Testis (tissue), 5 donors: ENCODE measurements at places on chromosomes 2 and 18. TPM values are rescaled to one million over a fixed set of nuclear protein-coding genes. Genes with fewer than 3 reads are reported as not detected.

The FAM237A gene
- polyA plus RNA-seq = 3.7 TPM

The BCL11A gene
- polyA plus RNA-seq = 5.1 TPM

The DDX18 gene
- polyA plus RNA-seq = 31.1 TPM

The TUBB8B gene
- 5.7 TPM for polyA plus RNA-seq

The CFAP53 gene
- 72.8 TPM for polyA plus RNA-seq

The FEV gene
- polyA plus RNA-seq = not detected

The B3GNT7 gene
- polyA plus RNA-seq = 2.6 TPM

The CXCR1 gene
- 0.61 TPM for polyA plus RNA-seq

The ZAP70 gene
- polyA plus RNA-seq = 6.5 TPM

The VAMP5 gene
- 36.8 TPM for polyA plus RNA-seq

The RAD51AP2 gene
- 2.7 TPM for polyA plus RNA-seq

The CDK15 gene
- polyA plus RNA-seq = 5.6 TPM

The GALM gene
- polyA plus RNA-seq = 11.8 TPM

The CNRIP1 gene
- 10.5 TPM for polyA plus RNA-seq

The SERPINB3 gene
- polyA plus RNA-seq = 2.4 TPM

The NETO1 gene
- polyA plus RNA-seq = 0.83 TPM

The RAB6D gene
- polyA plus RNA-seq = 1.3 TPM

The POTEF gene
- 10.3 TPM for polyA plus RNA-seq

The COLEC12 gene
- polyA plus RNA-seq = 10.4 TPM

The SFTPB gene
- polyA plus RNA-seq = 0.36 TPM

The IL18R1 gene
- polyA plus RNA-seq = 1.1 TPM

The AKAIN1 gene
- polyA plus RNA-seq = not detected

The EFEMP1 gene
- 74.0 TPM for polyA plus RNA-seq

The ECEL1 gene
- 4.3 TPM for polyA plus RNA-seq

The ANKRD53 gene
- polyA plus RNA-seq = 52.2 TPM

The RAB27B gene
- 5.8 TPM for polyA plus RNA-seq

The DGUOK gene
- 87.7 TPM for polyA plus RNA-seq
